ENCODE measurements at places on chromosomes 1 and 21. TPM values are rescaled to one million over a fixed set of nuclear protein-coding genes. Genes with fewer than 3 reads are reported as not detected.

- DNase-seq, result peak; percentile 22
These were observed 48.2 kb upstream of the VANGL1 start for GRCh38 chr1:115593365-115594259.

DNA sequence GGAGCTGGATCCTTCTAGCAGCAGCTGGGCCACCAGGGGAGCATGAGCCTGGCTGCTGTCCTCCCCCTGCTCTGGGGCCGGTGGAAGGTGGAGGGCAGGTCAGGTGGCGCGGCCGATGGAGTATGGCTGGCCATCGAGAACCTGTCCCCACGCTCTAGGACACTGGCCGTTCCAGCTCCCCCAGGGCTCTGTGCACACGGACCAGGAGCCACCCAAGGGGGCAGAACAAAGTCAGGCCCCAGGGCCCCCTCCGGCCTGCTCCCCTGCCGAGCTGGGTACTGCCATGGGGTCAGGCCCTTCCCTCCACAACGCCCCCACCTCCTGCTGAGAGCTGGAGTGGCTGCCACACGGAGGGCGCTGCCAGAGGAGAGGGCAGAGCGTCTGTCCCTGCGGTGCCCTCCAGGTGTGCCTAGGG is 4.5 kb upstream of the PLCH2 start:
- DNase-seq, result no peak

- no peak for DNase-seq
These were observed 281.2 kb downstream of the AKT3 start for GRCh38 chr1:243568793-243569192.

DNA sequence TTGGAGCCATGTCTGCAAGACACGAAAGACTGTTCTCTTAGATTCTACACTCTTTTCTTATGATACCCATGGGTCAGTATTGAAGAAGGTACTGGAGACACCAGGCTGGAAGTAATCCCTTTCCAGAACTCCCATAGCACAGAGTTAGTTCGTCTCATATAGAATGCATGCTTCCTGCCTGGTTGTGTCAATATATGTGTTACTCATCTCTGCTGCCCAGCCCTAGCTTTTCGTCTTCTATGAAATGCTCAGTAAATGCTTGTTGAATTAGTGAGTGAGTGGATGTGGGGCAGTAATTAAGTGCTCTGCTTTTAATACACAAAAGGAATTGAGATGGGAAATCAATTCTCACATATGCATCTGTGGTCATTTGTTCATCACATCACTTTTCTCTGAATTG is 32.1 kb downstream of the ADCY10 start:
- DNase-seq, result no peak

The SLC9A1 gene
- polyA plus RNA-seq, result 19.3 TPM

GRCh38 chr1:147151244-147151643 is 21.0 kb downstream of the PRKAB2 start:
- DNase-seq, result no peak

- DNase-seq, result no peak
These were observed 738 bp downstream of the INTS7 start for GRCh38 chr1:212034516-212035122.

Data from kidney (tissue), 22 donors.